Kidney capillary endothelial cell (primary cell): ENCODE measurements at places on chromosomes 12 and 14.

DNA sequence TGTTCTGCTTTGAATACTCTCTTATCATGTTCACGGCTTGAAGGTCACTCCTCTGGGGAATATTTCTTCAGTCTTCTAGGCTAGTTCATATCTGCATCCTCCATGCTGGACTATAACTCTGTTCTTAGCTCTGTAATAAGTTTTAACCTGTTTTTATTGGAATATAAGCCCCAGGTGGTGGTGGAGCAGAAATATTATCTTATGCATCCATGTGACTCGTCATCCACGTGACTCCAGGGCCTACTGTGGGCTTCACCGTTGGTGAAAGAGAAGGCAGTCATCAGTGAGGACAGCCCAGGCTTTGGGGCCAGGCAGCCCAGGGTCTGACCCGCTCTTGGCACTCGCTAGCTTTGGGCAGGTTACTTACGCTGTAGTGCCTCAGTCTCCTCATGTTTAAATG lies 87.1 kb downstream of the ETNK1 start:
- no peak for DNase-seq

DNA sequence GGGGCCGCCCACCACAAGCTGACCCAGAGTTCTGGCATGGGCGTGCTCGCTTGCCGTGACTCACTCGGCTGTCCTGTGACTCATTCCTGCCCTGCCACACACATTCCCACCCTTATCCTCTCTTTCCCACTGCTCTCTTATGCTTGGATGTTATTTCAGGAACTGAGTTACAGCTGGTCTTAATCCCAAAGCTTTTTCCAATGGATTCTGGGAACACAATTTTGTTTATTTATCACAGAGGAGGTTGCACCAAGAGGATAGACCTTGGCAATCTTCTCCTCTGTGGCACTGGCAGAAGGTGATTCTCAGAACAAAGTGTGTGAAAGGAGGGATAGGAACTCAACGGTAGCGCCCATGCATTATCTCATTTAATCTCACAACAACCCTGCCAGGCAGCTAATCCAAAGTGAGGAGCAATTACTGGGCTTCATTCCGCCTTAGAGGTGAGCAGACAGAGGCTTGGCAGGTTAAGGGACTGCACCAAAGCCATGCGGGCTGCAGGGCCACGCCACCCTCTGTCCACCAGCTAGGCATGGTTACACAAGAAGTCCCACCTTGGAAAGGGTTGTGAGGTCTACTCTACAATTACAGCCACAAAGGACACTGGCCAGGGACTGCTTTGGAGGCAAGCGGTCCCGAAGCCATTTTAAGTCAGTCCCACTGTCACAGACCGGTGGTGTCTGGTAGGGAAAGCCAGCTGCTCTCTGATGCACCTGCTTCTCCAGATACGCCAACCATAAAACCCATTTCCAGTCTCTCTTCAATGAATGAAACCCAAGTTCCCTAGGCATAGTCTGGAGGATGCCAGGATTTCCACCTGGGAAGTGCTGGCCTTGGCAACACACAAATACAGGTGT lies 32.9 kb downstream of the SYNE3 start:
- DNase-seq, result peak; percentile 87

DNA sequence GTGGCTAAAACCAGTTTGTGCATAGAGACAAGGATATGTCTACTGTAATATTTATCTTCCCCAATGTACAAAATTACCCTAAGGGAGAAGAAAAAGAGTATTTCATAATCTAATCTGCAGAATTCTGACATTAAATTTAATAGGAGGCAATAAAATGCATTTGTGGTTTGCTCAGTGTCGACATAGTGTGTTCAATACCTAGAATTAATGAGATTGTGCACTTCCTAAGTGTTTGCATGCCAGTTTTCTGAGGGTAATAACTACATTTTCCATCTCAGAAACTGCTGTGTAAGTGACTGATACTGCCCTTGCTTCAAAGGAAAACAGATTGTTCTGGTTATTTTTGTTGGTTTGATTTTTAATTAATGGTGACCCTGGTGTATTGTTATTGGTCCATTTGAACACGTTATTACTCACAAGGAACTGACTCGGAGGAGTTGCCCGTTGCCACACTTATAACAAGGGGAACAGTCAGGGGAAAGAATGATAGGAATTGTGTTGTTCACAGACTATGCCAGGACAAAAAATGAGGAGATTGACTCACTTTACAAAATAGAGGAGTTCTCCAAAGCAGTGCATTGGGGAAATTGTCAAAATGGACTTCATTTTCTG lies 960.3 kb upstream of the TMEM132C start:
- no peak for DNase-seq

DNA sequence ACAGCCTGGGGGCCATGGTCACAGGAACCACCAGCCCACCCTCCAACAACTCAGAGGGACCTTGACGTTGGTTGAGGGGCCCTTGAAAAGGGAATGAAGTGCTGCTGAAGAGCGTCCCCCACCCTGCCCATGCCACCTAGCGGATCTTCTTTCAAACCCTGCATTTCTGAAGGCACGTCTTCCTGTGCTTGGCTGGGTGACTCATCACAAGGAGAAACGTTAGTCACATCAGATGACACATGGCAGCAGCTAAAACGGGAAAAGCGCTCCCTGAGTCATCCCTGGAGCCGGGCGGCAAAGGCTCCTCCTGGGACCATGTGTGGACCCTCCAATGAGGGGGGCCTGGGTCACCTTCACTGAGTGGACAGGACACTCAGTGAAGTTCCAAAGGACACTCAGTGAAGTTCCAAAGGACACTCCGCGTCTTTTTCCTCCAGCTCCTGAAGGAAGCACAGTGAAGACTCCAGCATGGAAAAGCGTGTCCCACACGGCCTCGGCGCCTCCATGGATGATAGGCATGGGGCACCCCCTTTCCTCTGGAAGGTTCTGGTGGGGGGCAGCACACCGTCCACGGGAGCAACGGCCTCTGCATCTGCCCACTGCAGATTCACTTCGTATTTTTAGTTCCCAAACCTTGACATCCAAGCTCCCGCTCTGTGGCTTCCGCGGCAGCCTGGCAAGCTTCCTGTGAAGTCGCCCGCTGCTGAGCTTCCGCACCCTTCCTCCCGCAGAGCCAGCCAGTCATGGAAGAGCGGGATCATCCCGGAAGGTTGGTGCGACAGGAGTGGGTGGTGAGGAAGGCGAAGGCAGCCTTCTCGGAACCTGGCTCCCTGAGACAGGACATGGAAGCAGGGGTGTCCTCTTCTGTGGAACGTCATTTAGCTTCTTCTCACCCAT lies 383.4 kb downstream of the VRK1 start:
- peak; percentile 58 for DNase-seq

DNA sequence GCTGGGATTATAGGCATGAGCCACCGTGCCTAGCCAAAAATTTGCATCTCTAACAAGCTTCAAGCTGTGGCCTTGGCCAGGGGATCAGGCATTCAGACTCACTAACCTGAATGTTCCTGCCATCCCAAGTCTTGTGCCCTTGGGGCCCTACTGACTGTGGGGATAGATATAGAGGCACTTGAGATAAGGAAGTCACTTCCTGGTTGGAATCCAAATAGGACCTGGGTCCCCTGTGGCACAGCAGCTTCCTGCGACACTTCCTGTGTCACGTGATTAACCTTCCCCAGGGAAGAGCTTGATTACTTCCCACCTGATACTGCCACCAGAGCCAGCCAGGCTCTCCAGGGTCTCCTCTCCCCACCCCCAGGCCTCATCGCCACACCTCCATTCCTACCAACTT lies 128.2 kb downstream of the BCL11B start:
- DNase-seq, result no peak

- DNase-seq, result no peak
Measured at GRCh38 chr14:53064475-53064874, 88.6 kb downstream of the DDHD1 start.

DNA sequence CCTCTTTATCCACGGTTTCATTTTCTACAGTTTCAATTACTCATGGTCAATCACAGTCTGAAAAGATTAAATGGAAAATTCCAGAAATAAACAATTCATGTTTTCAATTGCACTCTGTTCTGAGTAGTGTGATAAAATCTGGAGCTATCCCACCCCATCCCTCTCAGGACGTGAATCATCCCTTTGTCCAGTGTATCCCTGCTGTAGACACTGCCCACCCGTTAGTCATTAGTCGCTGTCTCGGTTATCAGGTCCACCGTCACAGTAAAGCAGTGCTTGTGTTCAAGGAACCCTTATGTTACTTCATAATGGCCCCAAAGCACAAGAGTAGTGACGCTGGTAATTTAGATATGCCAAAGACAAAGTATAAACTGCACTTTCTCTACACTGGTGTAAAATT lies 141.0 kb upstream of the LMNTD1 start:
- peak; percentile 68 for DNase-seq

DNA sequence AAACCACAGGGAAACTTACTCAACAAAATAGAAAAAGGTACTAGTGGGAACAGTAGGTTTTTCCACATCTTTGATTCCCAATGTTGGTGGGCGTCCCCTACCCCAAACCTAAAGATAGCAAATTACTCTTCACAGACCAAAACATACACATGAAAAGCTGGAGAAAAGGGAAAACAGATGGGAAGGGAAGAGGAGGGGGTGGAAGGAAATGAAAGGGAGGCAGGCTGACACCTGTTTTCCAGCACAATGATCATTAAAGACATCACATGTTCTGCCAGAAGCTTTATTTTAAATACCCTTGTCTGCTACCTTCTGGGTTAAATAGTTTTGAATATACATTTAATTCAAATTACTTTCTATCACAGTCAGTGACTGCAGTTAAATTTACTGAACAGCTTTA lies 1617.9 kb upstream of the SEL1L start:
- no peak for DNase-seq

DNA sequence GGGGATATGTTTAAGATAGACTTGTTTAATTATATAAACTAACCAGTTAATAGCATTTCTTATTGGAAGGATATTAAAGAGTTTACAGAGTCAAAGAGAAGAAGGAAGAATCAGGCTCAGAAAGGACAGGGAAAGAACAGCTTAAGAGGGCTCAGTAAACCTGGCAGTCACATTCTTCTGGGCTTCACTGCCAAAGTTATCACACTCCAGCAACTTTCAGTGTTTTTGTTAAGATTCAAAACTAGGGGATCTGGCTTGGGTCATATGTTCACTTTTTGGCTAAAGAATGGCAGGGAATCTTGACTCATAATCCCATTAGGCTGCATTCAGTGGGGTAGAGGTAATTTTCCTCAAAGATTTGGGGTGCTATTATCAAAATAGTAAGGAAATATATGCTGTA lies 312.3 kb downstream of the RAD51B start:
- DNase-seq, result no peak

- no peak for DNase-seq
Measured at GRCh38 chr14:83085725-83086124, 1552.1 kb upstream of the SEL1L start.

DNA sequence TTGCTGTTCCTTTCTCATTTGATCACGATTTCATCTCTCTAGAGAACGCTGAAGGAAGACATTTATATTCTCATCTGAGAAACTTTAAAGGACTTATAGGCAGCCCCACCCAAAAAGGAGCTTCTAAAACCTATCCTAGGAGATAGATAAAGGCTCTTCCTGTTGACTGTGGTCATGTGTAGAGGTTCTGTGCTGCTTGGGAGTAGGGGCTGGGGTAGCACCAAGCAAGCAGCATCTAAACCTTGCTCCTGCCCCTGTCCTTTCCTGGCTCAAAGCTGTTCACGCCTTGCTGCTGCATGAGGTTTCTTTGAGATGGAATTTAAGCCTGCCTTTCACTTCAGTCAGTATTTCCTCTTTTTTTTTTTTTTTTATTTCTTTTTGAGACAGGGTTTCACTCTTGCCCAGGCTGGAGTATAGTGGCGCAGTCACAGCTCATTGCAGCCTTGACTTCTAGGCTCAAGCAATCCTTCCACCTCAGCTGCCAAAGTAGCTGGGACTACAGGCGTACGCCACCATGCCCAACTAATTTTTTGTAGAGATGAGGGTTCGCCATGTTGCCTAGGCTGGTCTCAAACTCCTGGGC lies 41.4 kb downstream of the RAB35 start:
- no peak for DNase-seq

DNA sequence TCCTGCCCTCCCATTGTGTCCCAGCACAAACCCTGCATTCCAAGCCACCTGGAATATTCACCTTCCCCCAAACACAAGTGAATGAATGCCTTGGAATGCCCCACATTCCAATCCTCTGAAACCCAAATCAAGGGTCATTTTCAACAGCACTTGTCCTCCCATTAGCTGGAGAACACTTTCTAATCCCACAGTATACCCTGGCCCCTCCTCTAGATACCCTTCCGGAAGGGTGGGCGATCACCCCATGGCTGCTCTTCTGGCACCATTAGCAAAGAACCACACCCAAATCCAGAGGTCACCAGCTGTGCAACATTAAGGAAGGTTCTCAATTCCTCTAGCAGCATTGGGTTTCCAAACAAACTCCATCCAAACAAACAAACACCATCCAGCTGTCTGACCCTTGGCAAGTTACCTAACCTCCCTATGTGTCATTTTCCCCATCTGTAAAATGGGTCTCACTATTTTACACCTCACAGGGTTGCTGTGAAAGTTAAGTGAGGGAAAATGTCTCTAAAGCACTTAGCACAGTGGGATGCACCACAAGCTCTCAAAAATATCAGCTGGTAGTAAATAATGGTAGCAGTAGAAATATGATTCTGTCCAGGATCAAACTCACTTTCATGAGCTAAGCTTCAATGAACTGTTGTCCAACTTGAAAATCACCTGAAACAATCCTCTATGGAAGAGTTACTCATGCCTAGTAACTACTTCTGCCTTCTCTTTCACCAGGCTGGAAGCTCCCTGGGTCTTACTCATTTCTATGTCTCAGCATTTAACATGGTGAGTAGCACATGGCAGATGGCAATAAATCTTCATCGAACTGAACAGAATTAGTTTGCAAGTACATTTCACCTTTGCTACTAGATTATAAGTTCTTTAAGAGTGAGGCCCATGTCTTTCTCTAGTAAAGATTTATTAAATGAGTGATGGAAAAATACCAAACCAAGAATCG lies 5.3 kb downstream of the NUAK1 start:
- DNase-seq, result peak; percentile 15

- peak; percentile 57 for DNase-seq
Measured at GRCh38 chr14:100790502-100791347, 35.2 kb upstream of the MEG3 start.

GRCh38 chr14:56648508-56649301 lies 69.1 kb downstream of the TMEM260 start:
- no peak for DNase-seq

DNA sequence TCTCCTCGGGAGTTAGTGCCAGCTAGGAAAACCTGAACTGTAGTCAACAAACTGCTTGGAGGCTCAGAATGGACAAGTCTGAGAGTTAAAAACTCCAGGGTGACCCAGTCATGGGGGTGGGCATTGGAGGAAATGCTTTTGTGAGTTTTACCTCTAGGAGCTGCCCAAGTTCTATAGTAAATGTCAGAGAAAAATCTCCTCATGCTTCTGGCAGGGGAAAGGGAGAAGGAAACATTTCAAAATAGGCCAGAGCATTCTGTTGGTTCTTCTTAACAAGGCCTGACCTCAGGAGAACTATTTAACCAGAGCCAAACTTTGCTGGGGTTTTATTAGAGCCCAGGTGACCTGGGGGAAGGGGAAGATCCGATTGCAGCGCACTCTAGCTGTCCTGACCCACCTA lies 12.3 kb downstream of the NINJ2 start:
- no peak for DNase-seq

- no peak for DNase-seq
Measured at GRCh38 chr12:69042970-69043369, 110.0 kb upstream of the CPM start.

GRCh38 chr12:56321027-56321426 lies 5.2 kb upstream of the CNPY2 start:
- no peak for DNase-seq

- DNase-seq, result no peak
Measured at GRCh38 chr14:30296931-30297405, 262.0 kb upstream of the G2E3 start.

- no peak for DNase-seq
Measured at GRCh38 chr12:47736216-47736615, 10.9 kb upstream of the ENDOU start.
